ENCODE measurements at places on chromosomes 4 and X.

GRCh38 chr4:109157696-109158095 lies 144.8 kb downstream of the COL25A1 start:
- no peak overlapping the region for H3K4me3 ChIP-seq
- DNase-seq, result no peak
- no peaks in the 10 kb centered on the region for H3K27me3 ChIP-seq
- H3K27ac ChIP-seq, result no peak overlapping the region

- no peak overlapping the region for H3K4me3 ChIP-seq
- no peak overlapping the region for H3K27ac ChIP-seq
- no peak for DNase-seq
- no peaks in the 10 kb centered on the region for H3K4me1 ChIP-seq
- no peaks in the 10 kb centered on the region for H3K27me3 ChIP-seq
- no peaks in the 10 kb centered on the region for H3K36me3 ChIP-seq
These were observed 244.3 kb downstream of the CBR4 start for GRCh38 chr4:168765726-168766125.

GRCh38 chrX:27815209-27815608 lies 7.4 kb downstream of the MAGEB10 start:
- H3K27me3 ChIP-seq, result no peaks in the 10 kb centered on the region
- no peak for DNase-seq
- H3K4me3 ChIP-seq, result no peak overlapping the region
- H3K4me1 ChIP-seq, result no peaks in the 10 kb centered on the region

GRCh38 chr4:82223715-82224114 lies 150.1 kb downstream of the HNRNPD start:
- peak; percentile 46 for DNase-seq
- H3K4me3 ChIP-seq, result no peak overlapping the region
- peaks cover 2% of the 10 kb centered on the region for H3K27me3 ChIP-seq
- H3K36me3 ChIP-seq, result no peaks in the 10 kb centered on the region
- H3K27ac ChIP-seq, result no peak overlapping the region
- H3K4me1 ChIP-seq, result no peaks in the 10 kb centered on the region

DNA sequence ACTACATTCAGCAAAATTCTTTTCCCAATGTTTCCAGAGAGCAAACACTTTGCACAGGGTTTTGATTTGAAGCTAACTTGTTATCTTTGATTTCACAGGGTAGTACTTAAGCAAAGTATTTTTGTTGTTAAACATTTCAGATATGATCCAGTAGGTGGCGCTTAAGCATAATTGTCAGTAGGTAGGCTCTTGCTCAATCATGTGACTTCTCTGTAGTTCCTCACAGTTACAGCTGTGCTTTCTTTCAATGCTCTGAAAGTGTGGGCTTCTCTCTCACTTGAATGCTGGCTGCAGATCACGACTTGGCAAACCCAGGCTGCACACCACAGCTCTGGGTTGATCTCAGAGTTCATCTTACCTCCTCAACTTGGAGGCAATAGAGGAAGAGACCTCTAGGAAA lies 1016.5 kb downstream of the SH3BGRL start:
- DNase-seq, result no peak
- H3K4me1 ChIP-seq, result no peaks in the 10 kb centered on the region
- H3K27me3 ChIP-seq, result no peaks in the 10 kb centered on the region
- H3K4me3 ChIP-seq, result no peak overlapping the region
- H3K27ac ChIP-seq, result no peak overlapping the region

DNA sequence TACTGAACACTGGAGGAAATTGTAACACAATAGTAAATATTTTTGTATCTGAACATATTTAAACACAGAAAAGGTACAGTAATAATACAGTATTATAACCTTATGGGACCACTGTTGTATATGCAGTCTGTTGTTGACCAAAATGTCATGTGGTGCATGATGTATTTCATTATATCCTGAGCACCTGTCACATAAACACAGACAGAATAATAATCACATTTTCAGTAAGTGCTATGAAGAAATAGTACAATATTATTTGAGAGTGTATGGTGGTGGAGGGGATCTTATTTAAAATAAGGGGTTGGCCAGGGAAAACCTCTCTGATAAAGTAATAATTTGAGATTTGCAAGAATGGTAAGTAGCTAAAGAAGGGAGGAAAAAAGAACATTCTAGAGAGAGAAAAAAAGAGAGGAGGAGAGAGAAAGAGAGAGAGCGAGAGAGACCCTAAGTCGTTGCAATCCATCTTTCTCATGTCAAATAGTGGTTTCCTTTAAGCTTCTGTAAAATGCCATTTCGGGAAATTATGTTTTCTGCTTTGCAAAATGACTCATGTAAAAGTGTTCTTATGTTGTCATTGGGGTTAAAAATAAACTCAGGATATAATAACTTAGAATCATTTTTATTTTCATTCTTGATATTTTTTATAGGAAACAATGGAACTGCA lies 19.3 kb upstream of the CLNK start:
- no peaks in the 10 kb centered on the region for H3K36me3 ChIP-seq
- no peaks in the 10 kb centered on the region for H3K4me1 ChIP-seq
- no peak overlapping the region for H3K4me3 ChIP-seq
- DNase-seq, result no peak
- H3K27ac ChIP-seq, result no peak overlapping the region
- no peaks in the 10 kb centered on the region for H3K27me3 ChIP-seq

Measured in H9 (cell line).